ENCODE measurements at places on chromosomes 5 and 9.

DNA sequence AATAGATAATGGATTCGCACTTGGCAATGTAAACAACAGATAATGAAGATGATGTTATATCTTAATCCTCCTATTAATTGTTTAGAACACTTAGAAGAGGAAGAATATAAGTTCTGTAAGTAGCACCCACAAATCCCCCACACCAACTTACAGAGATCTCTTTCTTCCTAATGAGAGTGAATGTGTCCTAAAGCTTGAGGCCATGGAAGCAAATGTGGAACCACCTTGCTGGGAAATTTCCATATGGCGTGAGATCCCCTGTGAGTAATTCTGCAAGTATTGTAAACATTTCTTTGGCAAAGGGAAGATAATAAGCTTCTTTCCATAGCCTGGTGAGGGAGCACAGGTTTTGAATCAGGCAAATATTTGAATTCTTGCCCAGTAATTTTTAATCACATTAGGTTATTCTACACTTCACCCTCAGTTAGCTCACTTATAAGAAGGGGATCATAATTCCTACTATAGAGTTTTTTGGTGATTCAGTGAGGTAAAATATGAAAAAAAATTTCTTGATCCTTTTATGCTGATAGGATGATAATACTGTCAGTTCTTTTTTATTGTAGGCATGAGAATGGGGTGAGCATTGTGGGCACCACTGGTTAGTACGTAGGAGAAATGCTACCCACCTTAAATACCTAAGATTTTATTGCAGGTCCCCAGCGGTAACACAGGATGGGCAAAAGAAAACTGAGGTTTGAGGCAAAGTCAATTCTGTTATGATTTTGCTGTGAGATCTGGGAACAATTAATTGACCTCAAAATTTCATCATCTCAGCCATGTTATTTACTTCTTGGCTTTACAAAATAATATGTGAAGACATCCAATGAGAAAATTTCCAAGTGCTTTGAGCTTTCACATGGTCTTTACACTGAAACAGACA is 574.8 kb downstream of the PSAT1 start:
- DNase-seq = no peak

DNA sequence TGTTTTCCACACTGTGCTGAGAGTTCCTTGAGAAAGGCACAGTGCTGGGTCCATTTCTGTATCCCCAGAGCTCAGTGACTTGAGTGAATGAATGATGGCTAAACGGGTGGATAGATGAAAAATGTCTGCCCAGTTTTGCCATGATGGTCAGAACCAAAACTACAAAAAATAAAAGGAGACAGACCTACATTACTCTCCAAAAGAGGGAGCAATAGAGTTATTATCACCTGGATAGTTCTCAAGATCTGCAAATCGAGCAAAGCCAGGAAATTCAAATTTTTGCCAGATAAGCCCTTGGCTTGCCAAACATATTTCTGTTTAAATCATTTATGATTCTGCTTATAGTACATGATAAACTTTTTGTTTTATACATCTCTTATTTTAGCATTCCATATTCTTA is 214.2 kb upstream of the ZNF462 start:
- DNase-seq = no peak

GRCh38 chr5:106727071-106727470 is 943.7 kb downstream of the EFNA5 start:
- no peak for DNase-seq

- DNase-seq = no peak
Observed at GRCh38 chr5:89241186-89241585, 358.2 kb upstream of the MEF2C start.

DNA sequence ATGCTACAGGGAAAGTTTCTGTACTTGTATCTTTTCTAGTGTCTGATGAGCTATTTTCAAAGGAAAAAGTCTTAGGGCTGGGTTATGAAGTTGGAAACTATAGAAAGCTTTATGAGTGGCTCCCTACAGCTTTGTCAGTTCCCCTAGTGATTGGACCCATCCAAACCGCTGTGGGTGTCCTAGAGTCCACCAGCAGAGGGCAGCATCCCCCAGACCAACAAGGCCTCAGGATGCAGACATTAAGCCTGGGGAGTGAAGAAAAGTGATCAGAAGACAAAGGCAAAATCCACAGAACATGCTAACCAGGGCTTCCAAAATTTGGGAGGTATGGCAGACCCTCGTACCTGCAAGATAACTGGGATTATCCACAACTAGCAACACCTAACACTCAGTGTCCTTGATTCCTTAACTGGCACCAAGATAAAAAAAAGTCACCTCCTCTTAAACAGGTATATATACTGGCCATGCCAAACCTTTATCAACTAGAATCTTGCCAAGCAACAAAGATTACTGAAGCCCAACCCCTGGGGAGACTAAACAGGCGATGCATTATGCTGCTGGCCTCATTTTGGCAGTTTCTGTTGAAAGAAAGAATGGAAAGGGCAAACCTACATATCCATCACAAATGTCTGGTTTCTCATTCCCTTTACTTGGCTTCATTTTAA is 110.4 kb upstream of the NR5A1 start:
- DNase-seq = peak; percentile 82

Measured in mucosa of gallbladder (tissue), 1 donor.